ENCODE measurements at places on chromosomes 4 and X.

DNA sequence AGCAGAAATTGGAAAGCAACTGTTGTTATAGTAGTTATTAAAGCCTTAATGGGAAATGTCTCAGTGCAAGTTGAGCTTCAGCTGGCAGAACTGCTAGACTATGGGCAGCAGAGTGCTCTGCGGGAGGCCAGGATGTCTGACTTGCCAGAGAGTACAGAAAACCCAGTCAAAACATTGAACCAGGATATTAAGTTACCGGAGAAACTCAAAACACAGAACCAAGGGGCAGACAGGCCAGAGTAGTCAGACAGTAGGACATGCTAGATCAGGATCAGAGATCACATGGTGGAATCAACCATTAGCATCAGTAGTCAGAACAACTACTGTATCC, 72.9 kb upstream of the TNIP3 start:
- DNase-seq, result no peak

DNA sequence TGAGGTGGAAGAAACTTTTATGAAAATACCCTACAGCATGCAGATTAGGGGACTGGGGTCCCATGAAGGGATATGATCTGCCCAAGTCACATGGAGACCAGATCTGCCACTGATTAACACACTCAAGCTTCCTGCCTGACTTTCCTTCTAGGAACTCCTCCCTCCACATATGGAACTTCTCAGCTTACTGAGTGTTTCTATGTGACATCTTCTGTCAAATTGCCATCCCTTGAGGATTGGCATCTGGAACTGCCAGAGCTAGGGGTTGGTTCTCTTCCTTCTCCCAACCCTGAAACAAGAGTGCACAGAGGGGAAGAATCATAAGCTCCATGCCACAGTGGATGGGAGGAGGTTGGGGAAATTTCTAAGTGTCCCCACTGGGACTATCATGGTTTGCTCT, 150.6 kb upstream of the MBNL3 start:
- no peak for DNase-seq

DNA sequence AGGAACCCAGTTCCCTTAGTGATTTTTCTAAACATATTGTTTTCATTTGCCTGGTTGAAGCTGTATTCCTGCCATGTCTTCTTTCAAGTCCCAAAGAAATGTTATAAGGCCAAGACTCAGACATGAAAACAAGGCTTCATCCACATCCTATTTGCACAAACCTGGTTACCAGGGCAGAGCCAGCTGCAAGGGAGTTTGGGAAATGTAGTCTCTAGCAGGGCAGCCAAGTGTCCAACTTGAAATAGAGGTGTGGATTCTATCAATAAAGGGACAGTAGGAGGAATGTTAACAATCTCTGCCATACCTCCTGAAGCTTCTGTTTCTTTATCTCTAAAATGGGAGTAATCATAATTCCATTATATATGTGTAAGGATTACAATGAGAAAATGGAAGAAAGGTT, 56.6 kb downstream of the INTS12 start:
- no peak for DNase-seq

GRCh38 chr4:63541828-63542227, 867.4 kb downstream of the TECRL start:
- DNase-seq, result no peak

DNA sequence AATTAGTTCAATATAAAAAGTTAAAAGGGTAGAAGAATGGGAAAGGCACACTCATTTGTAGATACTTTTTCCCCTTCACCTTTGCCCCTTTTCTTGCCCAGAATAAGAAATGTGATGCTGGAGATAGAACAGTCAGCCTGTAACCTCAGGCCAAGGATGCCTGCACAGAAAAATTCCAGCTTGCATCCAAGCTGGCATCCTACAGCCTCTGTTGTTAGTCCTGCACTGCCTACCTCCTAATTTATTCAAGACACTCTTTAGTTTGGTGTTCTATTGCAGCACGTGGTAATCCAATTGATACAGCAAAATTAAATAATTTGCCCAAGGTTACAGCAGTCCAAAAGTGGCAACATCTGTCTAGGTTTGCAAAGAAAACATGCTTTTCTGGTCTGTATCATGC, 9.7 kb upstream of the USO1 start:
- no peak for DNase-seq

GRCh38 chrX:13786048-13786447, 30.8 kb downstream of the GPM6B start:
- no peak for DNase-seq

DNA sequence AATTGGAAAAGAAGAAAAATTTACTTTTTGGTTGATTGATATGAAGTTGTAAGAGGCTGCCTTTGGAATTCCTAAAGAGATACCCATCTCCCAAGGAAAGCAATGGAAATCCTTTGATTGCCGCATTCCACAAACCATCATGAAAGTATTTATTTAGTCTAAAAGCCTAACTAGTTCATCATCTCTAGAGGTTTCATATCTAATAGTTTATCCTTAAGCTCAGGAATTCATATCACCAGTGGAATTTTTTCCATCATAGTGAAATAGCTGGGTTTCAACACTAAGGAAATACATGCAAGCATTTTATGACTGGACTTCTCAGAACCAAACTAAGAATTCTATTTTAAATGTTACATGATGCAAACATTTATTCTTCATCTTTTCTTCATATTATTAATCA, 144.9 kb downstream of the FBXO8 start:
- DNase-seq, result no peak

DNA sequence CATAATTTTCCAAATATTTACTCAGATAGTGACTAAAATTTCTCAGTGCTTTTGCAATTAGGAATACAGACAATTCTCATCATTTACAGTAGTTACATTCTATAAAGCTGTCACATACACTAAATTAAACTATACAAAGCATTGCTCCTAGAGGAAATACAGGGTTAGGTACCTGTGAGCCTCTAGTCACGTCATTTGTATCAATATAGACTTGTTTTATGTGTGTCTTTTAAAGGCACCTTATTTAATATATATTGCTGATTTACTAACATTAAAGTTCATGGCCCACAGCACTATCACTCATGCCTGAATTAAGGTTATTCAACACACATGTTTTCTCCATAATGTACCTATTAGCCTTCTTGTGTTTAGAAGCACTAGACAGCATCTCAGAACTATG, 78.7 kb downstream of the PABPC4L start:
- DNase-seq, result no peak

Measured in activated CD4-positive, alpha-beta T cell treated with anti-CD3 and anti-CD28 coated beads for 4 hours (primary cell).